Activated CD4-positive, alpha-beta memory T cell treated with anti-CD3 and anti-CD28 coated beads, Interleukin-2, amount 10 ng/mL, durations not matched to agents 7 days and 5 days (primary cell): ENCODE measurements at places on chromosomes 11 and 22. TPM values are rescaled to one million over a fixed set of nuclear protein-coding genes. Genes with fewer than 3 reads are reported as not detected.
A peak's percentile ranks its signal among the peaks of the same experiment; 100 is the strongest.

ANO3 gene
- total RNA-seq = not detected

DNA sequence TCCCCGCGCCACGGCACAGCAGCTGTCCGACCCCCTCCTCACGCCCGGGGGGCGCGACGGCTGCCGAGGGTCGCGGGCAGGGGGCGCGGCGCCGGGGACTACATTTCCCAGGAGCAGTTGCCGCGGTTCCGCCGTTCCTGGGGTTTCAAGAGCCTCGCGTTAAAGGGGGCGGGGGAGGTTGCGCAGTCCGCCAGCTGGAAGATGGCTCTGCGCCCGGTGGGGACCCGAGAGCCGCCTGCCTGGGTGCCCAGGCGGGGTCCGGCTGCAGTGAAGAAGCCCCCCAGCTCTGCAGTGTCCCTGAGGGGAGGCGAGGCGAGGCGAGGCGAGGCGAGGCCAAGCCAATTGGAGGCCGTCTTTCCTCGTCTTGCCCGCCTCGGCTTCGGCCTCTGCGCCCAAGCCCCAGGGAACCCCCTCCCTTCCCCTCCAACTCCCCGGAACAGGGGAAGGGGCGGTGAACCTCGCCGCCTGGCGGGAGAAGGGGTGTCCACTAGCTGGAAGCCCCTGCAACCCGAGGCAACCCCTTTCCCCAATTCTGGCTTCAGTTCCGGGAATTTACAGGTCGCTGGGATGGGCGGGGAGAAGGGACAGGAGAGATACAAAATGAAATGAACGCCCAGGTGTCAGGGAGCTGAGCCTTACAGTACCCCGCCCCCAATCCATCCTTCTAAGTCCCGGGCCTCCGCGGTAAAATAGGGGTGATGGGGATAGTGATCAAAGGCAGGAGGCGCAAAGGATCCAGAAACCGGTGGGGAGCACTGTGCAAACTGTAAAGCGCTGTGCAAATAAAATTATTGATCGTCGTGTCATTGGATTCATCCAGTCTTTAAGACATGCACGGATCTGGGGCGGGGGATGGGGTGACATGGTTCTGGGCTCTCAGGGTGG lies 5.2 kb upstream of the GCAT start:
- no peak for DNase-seq
- H3K27ac ChIP-seq = no peak overlapping the region
- H3K4me1 ChIP-seq = peaks cover 37% of the 10 kb centered on the region
- H3K36me3 ChIP-seq = peaks cover 4% of the 10 kb centered on the region
- peak overlapping the region; percentile 59 for H3K4me3 ChIP-seq

KRTAP5-8 gene
- total RNA-seq = not detected

GRCh38 chr11:75233754-75234172 lies 6.8 kb upstream of the TPBGL start:
- DNase-seq = peak; percentile 38
- no peaks in the 10 kb centered on the region for H3K36me3 ChIP-seq
- H3K4me1 ChIP-seq = no peaks in the 10 kb centered on the region
- no peak overlapping the region for H3K27ac ChIP-seq
- H3K4me3 ChIP-seq = no peak overlapping the region

DNA sequence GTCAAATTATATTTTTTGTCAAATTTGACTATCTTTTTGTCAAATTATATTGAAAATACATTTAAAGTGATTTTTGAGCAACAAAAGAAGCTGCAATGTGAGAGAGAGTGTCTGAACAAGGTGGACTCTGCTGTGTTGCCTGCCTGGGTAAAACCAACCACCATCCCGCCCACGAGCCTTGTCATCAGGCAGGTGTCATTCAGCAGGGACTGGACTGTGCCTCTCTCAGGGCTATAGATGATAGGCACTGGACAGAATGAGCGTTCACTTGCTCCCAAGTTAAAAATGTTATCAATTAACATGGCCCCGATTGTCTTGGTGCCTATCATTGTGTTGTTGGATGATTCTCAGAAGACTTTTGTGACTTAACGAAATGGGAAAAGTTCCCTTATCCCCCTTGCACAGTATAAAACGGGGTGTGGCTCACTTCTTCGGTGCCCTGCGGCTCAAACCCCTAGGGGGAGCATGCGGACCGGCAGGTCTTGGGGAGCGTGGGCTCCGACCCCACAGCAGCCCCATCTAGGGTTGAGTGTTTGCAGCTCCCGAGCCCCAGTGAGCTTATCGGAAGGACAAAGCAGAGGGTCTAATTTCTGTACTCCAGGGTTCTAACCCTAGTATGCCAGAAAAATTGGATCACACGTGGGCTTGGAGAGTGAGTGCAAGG lies 1.7 kb downstream of the APOL5 start:
- DNase-seq = no peak
- H3K4me1 ChIP-seq = no peaks in the 10 kb centered on the region
- H3K27me3 ChIP-seq = peaks cover 3% of the 10 kb centered on the region
- H3K27ac ChIP-seq = no peak overlapping the region

DNA sequence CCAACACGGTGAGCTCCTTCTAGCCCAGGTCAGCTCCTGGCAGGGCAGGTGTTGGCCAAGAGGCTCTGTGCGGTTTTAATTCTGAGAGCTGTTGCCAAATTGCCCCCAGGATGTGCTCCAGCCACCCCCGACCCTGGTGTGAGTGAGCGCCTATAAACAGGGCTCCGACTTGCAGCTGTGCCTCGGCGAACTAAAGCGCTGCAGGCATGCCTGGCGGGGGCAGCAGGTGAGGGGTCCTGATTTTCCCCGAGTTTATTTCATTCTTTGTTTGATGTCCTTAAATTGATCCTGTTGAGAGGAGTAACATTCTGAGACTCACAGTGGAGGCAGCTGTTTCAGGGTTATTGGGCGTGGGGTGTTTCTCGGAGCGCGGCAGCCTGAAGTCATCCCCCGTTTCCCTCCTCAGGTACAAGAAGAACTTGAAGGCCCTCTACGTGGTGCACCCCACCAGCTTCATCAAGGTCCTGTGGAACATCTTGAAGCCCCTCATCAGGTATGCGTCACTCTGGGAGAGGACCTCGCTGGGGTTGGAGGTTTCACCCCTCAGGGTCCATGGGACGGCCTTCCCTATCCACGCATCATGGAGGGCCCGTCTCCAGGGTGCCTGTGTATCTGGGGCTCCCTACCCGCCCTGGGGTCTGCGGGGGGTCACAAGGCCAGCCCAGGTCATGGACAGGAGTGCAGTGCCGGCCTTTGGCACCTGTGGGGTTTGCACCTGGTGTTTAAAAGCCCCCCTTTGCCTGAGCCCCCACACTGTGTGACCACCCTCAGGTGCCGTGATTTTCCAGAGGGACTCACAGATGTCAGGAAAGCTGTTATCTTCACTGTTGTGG lies 62.1 kb downstream of the ARHGAP8 start:
- no peak for DNase-seq
- H3K4me1 ChIP-seq = no peaks in the 10 kb centered on the region
- H3K36me3 ChIP-seq = no peaks in the 10 kb centered on the region

- H3K4me3 ChIP-seq = no peak overlapping the region
- no peaks in the 10 kb centered on the region for H3K4me1 ChIP-seq
- H3K27me3 ChIP-seq = no peaks in the 10 kb centered on the region
- no peaks in the 10 kb centered on the region for H3K36me3 ChIP-seq
These were observed 96.7 kb downstream of the LARGE1 start for GRCh38 chr22:33823552-33823951.

DNA sequence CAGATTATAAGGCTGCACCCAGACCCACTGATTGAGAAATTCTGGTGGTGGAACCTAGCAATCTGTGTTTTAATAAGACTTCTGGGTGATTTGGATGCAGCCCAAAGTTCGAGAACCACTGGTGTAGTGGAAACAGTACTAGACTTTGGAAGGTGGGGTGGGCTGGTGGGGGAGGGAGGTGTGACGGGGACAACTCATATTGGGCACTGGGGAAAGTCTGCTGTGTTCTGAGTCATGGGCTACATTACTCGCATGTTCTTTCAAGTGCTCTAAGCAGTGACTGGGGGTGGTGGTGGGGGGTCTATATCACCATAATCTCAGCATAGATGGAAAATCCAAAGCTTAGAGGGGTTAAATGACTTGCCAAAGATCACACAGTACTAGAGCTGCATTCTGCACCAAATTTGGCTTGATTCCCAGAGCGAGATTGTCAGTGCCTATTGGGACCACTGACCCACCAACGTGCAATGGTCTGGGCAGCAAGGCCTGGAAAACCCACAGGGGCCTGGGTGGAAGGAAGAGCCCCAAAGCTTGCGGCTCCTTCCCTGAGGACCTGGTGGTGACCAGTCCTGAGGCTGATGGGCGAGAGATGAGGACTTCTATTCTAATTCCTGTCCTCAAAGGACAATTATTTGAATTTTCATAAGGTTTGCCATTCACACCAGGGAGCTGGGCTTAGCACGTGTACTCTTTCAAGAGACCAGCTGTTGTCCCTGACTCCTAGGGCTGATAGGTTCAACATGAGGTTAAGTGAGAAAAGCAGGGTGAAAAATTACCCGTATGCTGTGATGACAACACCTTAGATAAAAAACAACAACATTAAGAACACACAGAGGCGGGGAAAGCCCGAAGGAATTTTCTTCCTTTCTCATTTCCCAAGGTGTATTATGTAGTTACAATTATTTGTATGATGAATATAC lies 77.5 kb upstream of the NARS2 start:
- H3K36me3 ChIP-seq = no peaks in the 10 kb centered on the region
- no peak for DNase-seq
- H3K4me3 ChIP-seq = no peak overlapping the region
- no peaks in the 10 kb centered on the region for H3K27me3 ChIP-seq

DNA sequence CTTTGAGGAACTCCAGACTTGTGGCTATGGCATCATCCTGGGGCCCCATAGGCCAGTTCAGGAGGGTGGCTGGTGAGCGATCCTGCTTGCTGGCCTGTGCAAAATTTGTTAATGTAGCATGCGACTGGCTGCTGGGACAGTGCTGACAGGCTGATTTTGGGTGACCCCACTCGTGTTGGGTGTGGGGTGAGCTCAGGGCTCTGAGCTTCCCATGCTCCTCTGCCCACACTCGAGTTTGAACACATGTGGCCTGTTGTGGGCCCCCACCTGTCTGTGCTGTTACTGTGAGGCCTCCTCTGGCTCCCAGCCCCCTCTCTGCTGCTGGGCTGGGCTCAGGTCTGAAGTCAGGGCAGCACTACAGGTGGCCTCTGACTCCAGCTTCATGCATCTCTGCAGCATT lies 64.4 kb upstream of the MYEOV start:
- peaks cover 29% of the 10 kb centered on the region for H3K27me3 ChIP-seq
- no peak overlapping the region for H3K4me3 ChIP-seq
- no peaks in the 10 kb centered on the region for H3K4me1 ChIP-seq
- DNase-seq = no peak
- no peaks in the 10 kb centered on the region for H3K36me3 ChIP-seq

- peaks cover 5% of the 10 kb centered on the region for H3K27me3 ChIP-seq
- DNase-seq = peak; percentile 70
- H3K4me3 ChIP-seq = no peak overlapping the region
- peaks cover 37% of the 10 kb centered on the region for H3K4me1 ChIP-seq
These were observed 22.2 kb downstream of the TSKU start for GRCh38 chr11:76805206-76805913.

- H3K27ac ChIP-seq = no peak overlapping the region
- H3K36me3 ChIP-seq = peaks cover 41% of the 10 kb centered on the region
- DNase-seq = no peak
- H3K4me3 ChIP-seq = no peak overlapping the region
- no peaks in the 10 kb centered on the region for H3K27me3 ChIP-seq
- no peaks in the 10 kb centered on the region for H3K4me1 ChIP-seq
These were observed 8.8 kb downstream of the TCIRG1 start for GRCh38 chr11:68047437-68048290.

GRCh38 chr11:126575849-126576248 lies 220.4 kb downstream of the ST3GAL4 start:
- no peak overlapping the region for H3K4me3 ChIP-seq
- DNase-seq = no peak
- H3K27ac ChIP-seq = no peak overlapping the region
- H3K4me1 ChIP-seq = no peaks in the 10 kb centered on the region

GRCh38 chr11:18393581-18394274 lies 635 bp upstream of the LDHA start:
- H3K27me3 ChIP-seq = no peaks in the 10 kb centered on the region
- peak overlapping the region; percentile 96 for H3K27ac ChIP-seq
- peaks cover 43% of the 10 kb centered on the region for H3K36me3 ChIP-seq

GRCh38 chr11:121257976-121258375 lies 34.6 kb upstream of the SC5D start:
- DNase-seq = no peak
- H3K4me3 ChIP-seq = no peak overlapping the region
- H3K4me1 ChIP-seq = no peaks in the 10 kb centered on the region
- peaks cover 3% of the 10 kb centered on the region for H3K36me3 ChIP-seq
- peaks cover 56% of the 10 kb centered on the region for H3K27me3 ChIP-seq

PRR33 gene
- 0.08 TPM for total RNA-seq

DNA sequence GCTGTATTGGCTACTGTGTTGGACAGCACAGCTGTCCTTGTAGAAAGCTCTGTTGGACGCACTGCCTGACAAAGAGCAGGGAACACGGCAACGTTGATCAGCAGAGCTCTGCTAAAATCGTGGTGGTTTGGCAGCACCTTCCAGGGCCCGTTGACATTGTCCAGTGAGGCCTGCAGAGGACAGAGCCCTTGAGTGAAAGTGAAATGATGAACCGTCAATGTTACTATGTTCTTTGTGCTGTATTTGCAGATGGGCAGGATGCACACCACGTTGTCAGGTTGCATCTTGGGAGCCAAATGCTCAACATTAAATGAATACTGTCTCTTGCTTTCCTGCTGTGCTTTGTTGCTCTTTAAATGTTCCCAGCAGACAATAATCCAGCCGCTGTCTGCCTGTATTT lies 69.7 kb downstream of the NELL1 start:
- H3K36me3 ChIP-seq = no peaks in the 10 kb centered on the region
- H3K27me3 ChIP-seq = no peaks in the 10 kb centered on the region
- H3K4me3 ChIP-seq = no peak overlapping the region
- no peak for DNase-seq
- H3K4me1 ChIP-seq = no peaks in the 10 kb centered on the region
- no peak overlapping the region for H3K27ac ChIP-seq

DCDC1 gene
- not detected for total RNA-seq

TOM1 gene
- 37.3 TPM for total RNA-seq

DNA sequence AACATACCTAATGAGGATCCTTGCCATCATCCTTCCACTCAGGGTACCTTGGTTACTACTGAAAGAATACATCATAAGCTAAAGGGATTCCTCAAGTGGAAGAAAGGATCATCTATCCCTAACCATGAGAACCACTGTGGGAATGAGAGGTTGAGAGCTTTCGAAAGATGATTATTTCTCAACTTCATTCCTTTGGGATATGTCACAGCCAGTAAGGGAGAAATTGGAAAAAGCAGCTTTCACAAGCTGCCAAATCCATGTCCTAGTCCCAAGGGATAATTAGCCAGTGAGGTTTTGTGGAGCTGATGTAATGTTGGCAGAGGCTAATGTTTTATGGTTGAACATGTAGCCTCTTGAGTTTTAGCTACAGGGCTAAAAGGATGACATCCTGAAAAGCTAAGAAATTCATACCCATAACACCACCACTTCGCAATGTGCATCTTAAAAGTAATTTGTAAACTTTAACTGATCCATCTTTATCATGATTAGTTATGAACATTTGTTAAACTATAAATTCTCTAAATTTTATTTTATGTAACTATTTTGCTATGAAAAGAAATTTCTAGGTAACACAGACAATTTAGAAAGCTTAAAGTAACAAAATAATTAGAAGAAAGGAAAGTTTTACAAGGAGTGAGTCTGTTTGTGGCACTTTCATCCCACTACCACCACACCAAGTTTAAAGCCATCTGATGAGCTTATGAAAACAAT lies 123.9 kb downstream of the MRTFA start:
- no peaks in the 10 kb centered on the region for H3K27me3 ChIP-seq
- H3K27ac ChIP-seq = no peak overlapping the region
- no peak overlapping the region for H3K4me3 ChIP-seq
- peaks cover 2% of the 10 kb centered on the region for H3K4me1 ChIP-seq
- DNase-seq = no peak
- H3K36me3 ChIP-seq = peaks cover 7% of the 10 kb centered on the region

GRCh38 chr11:128890543-128891368 lies at the start of gene KCNJ5:
KCNJ5 (plus strand) TSS chr11:128891356; CDS start chr11:128911274, 19,918 bp downstream.
- H3K36me3 ChIP-seq = no peaks in the 10 kb centered on the region
- no peak within 1 kb of the TSS for H3K27ac ChIP-seq
- DNase-seq = no peak
